ENCODE measurements at places on chromosomes 12 and 14.

GRCh38 chr12:110841007-110841406 lies 5.8 kb upstream of the CCDC63 start:
- DNase-seq: no peak

DNA sequence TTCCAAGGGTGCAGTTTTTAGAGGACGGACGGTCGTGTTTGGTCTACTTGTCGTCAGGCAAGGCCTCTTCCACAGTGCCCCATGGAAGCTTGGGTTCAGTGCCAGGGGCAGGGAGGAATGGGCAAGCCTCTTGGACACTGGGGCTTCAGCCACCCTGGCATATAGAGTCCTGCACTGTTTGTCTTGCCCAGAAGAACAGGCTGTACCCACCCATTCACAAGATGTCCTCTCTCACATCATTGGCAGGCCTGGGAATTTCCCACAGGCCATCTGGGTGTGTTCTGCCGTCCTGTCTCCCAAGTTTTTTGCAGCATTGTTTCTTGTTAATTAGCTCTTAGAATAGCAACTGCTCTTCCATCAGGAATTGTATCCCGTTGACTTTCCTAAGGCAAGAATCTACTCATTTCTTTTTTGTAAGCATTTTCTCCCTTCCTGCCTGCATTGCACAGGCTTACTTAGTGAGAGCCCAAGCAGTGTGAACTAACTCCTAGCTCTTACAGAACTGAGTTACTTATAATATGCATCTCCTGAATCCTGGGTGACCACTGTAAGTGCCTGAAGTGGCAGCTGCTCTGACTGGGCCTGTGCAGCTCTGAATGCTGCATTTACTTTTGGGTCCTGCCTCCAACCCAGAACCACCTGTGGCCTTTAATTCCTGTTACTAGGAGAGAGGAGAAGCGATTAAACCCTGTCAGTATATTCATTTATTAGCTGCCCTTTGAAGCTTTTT lies 149.4 kb upstream of the HIF1A start:
- DNase-seq: no peak

DNA sequence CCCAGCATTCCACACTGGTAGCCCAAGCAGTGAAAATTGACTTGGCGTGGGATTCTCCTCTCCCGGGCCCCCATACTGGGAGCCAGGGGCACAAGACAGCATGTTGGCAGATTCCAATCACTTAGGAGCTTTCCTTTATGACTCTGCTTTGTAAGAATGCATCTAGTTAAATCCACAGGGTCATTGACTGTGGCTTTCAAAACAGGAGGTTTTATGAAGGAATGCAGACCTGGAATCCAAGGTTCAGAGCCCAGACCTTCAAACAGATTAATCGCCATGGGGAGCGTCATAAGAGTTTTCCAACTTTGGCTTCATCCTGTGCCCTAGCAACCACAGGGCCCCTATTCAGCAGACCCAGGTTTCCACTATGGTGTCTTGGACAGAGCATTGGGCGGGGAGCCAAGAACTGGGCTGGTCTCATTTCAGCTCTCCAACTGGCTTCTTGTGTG lies 76.4 kb upstream of the RMST start:
- DNase-seq: no peak

DNA sequence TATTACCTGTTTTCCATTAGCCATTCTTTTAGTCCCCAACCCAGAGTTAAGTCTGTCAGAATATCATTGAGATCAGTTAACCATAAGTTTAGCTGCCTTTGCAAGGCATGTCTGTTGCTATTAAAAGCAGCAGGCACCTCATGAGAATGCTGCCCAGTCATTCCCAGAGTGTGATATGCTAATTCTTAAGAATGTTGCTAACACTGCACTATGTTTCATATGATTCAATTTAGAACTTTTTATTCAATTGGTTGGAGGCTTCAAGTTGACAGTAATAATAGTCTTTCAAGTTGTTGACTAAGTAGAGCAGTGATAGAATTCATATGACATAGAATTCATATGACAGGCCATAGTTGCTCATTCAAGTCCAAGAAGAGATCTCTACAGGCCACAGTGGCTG lies 292.3 kb downstream of the FUT8 start:
- DNase-seq: no peak

DNA sequence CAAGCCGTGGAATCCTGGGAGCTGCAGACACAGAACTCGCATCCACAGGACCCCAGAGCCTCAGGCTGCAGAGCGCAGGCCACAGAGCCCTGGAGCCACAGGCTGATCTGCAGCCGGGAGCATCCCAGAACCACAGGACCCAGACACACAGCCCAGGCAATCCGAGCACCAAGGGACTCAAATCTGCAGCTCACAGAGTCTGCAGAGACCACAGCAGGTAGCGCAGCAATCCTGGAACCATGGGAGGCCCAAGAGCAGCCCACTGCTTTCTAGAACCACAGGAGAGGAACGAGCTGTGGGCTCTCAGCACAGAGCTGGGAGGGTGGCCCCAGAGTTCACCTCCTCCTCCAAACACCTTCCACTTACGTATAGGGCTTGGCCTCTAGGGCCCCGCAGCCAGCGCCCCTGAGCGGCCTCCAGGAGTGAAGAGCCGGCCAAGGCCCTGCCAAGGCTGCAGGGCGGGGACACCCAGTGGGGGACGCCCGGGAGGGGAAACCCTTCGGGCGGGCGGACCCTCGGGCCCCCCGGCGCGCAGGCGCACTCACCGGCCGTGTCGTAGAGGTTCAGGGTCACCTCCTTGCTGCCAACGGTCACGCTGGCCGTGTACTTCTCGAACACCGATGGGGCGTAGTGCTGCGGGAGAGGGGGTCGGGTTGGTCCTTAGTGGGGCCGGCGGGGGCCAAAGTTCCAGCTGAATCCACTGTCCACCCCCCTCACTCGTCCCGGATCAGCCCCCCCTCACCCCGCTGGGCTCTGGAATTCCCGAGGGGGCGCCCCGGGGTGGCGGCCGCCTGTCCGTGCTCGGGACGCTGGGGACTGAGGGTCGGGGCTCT lies 665 bp downstream of the RHOF start:
- peak; percentile 58 for DNase-seq

- no peak for DNase-seq
These were observed 211.1 kb upstream of the DAAM1 start for GRCh38 chr14:58977366-58977765.

- no peak for DNase-seq
These were observed 128.5 kb downstream of the WIF1 start for GRCh38 chr12:64992641-64993040.

DNA sequence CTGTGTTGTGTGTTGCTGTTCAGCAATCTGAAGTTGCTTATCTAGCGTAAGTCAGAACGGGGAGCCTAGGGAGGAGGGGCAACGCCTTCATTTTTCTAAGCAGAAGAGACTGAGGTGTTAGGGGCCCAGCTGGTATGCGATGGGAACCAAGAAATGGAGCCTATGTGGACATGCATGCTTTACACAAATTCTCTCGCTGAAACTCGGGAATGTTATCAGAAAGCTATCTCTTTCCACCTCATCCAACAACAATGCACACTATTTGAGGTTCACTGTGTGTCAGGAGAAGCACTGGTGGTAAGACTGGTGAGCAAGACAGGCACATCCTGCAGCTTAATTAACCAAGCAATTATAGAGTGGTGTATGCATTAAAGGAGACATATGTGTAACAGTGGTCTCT lies 89.7 kb downstream of the NRXN3 start:
- DNase-seq: no peak

DNA sequence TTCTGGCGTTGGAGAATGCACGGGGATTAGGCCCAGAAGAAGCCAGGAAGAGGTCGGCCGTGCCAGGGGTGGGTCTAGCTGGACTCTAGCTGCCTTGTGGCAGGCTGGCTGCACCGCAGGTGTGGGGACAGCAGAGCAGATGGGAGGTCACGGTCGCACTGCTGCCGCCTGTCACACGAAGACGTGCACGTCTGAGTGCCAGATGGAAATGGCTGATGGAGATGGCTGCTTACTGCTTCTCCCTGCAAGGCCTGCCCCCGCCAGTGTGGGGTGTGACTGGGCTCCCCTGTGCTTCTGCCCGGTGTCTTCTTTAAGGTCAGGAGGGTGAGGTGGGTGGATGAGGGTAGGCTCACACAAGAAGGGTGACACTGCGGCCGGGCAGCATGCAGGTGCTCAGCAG lies 79.0 kb downstream of the MOK start:
- no peak for DNase-seq

DNA sequence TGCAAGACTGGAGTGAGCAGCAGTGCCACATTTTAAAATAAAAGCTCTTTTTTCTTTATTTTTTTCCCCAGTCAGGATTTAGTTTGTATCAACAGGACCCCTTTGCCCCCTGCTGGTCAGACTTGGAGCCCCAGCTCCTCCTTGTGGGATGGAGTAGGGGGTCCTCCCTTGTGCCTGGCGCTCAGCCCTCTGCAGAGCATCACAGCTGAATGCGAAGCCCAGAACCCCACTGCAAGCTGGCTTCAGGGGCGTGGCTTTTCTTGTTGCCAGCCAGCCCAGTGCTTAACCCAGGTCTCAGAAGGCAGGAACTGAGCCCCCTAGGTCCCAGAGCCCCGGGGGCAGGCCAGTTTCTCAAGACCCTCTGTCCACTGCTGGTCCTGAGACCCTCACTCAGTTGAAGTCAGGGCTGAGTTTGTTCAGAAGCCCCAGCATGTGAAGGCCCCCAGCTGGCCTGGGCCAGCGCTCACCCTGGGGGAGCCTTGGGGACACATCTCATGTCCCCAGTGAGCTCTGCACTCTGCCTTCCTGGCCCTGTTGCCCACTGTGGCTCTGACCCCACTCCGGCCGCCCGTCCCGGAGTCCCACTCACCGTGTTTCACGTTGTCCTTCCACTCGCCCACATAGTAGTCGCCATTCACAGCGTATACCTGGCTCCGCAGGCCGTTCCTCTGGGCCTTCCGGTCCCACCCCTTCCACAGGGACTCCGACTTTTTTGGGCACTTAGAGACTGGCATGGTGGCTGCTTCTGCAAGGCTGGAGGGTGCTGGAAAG lies 519 bp downstream of the MORN3 start:
- DNase-seq: peak; percentile 57

GRCh38 chr12:23533265-23533664 lies 416.2 kb downstream of the SOX5 start:
- DNase-seq: no peak

- peak; percentile 53 for DNase-seq
These were observed 603 bp downstream of the PABPN1 start for GRCh38 chr14:23321572-23322547.

DNA sequence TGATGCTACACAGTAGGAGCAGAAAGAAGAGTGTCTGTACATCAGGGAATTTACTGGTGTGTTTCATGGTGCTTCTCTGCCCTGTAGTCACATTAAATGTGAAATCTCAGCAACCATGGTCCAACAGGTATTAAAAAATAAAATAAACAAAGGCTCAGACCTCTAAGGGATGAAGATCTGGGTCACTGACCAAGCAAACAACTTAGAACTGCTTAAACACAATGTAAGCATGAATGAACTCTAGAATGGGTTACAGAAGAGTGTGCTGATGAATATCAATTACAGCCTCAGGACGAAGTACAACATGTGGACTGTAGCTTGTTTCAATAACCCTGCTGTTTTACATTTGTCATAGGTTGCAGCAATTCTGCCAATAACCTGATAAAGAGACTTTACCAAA lies 47.4 kb downstream of the SLC35F4 start:
- DNase-seq: no peak

DNA sequence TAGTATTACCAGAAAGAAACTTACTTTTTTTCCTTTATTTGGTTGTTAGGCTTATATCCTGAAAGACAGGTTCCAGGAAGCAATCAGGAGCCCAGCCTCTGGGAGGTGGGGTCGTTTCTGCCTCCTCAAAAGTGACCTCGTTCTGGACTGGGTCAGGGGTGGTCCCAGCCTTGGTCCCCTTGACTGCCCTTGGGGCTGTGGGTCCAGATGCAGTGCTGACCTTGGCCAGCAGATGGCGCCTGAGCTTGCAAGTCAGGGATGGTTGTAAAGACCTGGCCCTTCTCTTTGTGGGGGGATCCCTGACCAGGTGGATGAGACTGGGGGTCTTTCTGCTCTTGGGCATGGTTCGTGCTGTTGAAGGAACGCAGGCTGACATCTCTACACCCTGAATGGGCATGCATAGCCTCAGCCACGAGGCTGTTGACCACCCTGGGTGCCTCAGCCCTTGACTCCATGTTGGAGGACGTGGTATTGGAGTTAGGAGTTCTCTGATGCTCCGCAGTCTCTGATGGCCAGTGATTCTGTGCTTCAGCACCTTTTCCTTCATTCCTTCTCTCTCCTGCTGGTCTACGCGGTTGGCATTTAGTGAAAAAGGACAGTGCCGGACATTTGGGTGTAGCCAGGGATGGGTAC lies 62.4 kb downstream of the ADCK1 start:
- DNase-seq: peak; percentile 69

DNA sequence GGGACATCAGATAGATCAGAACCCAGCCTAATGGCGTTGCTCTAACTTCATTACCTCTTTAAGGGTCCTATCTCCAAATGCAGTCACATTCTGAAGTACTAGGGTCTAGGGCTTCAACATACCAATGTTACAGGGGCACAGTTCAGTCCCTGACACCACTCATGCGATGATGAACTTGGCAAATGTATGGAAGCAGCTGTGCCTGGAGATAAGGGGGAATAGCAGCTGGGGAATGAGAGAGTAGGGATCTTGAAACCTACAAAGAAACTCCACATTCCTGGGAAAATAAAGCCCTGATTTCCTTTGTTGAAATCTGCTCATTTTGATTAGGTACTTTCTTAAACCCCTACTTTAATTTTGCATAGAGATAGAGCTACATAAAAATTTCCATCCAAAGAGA lies 20.5 kb upstream of the TMCC3 start:
- DNase-seq: no peak

DNA sequence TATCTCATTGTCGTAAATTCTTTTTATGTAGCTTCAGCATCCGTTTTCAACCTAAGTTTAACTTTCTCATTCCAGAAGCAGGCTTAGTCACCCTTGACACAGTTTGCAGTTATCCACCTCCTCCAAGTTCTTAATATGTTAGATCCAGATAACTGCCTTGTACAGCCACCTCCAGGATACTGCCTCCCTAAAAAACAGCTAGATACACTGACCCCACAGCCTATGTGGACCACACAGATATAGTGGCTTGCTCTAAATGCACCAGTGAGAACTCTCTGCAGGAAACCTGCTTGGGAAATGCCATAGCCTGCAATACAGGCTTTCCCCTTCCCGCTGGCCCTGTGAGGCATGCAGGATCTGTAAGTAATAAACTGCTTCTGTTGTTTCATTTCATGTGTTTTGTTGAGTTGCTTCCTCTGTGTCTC lies 11.1 kb upstream of the RTL1 start:
- no peak for DNase-seq

- DNase-seq: no peak
These were observed 9.7 kb downstream of the TCL1B start for GRCh38 chr14:95695913-95696312.

DNA sequence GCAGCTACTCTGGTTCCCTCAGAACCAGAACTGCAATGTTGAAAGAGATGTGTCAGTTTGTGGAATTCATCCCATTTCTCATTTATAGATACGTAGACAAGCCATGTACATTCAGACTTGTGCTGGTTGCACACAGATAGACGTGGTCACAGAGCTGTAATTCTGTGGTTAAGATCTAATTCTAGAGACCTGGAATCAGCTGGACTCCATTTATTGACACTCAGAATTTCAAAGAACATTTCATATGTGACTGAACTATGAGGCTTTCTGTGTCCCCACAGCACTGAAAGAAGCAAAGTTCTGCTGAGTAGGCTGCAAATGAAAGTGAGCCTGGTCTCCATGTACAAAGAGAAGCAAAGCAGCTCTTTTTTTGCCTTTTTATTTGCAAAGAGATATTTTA lies 220.2 kb upstream of the NAV3 start:
- no peak for DNase-seq

- DNase-seq: peak; percentile 64
These were observed 62.6 kb upstream of the BICD1 start for GRCh38 chr12:32043928-32044549.

- DNase-seq: no peak
These were observed 142.4 kb downstream of the PLCZ1 start for GRCh38 chr12:18595412-18595811.

GRCh38 chr14:93655078-93655750 lies 133.1 kb downstream of the PRIMA1 start:
- peak; percentile 68 for DNase-seq
